ENCODE measurements at places on chromosomes 4 and X.

DNA sequence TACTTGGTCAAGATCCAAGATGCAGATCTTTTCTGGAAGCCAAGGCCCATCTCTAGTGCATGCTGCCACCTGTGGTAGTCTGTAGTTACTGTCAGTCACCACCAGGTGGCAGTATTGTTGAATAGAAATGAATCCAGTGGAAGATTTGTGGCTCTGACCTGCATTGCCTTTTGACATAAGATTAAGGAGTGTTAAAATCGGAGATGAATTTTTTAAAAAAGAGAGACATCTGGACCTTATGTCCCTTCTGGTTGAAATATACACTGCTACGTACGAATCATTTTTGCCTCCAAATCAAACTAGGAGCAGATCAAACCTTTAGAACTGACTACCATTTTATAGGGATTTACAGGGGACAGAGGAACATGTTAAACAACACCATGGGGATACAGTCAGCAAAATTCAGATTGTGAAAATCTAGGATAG lies 46.9 kb upstream of the RHOH start:
- peak; percentile 65 for DNase-seq

- no peak for DNase-seq
Measured at GRCh38 chrX:53089224-53089842, 4.6 kb upstream of the KANTR start.

GRCh38 chr4:26263165-26263564 lies 57.6 kb upstream of the RBPJ start:
- no peak for DNase-seq

- DNase-seq: no peak
Measured at GRCh38 chrX:10174810-10175209, 18.0 kb downstream of the CLCN4 start.

- DNase-seq: no peak
Measured at GRCh38 chrX:38929966-38930421, 128.7 kb downstream of the MID1IP1 start.

GRCh38 chrX:143401160-143401559 lies 116.1 kb downstream of the SPANXN3 start:
- DNase-seq: no peak

- no peak for DNase-seq
Measured at GRCh38 chr4:17058536-17058915, 160.1 kb upstream of the LDB2 start.

DNA sequence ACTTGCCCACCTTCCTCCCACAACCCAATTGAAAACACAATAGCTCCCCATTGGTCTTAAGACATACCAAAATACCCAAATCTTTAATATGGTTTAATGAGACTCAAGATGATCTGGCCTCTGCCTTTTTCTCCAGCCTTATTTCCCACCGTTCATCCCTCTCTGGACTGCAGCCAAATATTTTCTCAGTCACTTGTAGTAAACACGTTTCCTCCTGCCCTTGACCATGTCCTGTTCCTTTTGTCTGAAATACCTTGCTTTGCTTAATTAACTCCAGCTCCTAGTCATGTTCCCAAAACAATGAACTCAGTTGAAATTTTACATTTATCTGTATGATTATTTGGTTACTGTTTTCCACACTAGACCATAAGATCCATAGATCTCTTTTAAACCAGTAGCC lies 8.4 kb upstream of the NUP54 start:
- DNase-seq: no peak

DNA sequence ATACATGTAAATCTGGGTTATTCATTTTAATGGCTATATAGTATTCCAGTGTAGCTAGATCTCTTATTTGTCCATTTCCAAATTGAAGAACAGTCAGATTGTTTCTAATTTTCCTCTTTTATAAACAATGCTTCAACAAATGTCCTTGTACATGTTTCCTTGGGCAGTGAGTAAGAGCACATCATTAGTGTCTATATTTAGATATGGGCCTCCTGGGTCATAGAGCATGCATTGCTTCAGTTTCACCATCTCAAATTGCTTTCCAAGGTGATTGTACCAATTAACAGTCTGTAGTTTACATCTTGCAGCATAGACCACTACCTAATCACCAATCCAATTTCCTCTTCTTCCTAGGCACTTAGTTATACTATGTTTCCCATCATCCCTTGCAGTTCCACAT lies 13.4 kb downstream of the PHKA2 start:
- DNase-seq: no peak

GRCh38 chr4:6087669-6088341 lies 69.6 kb upstream of the C4orf50 start:
- no peak for DNase-seq

- DNase-seq: no peak
Measured at GRCh38 chrX:109281483-109282275, 200.2 kb downstream of the GUCY2F start.
